ENCODE measurements at places on chromosomes 11 and 22.

DNA sequence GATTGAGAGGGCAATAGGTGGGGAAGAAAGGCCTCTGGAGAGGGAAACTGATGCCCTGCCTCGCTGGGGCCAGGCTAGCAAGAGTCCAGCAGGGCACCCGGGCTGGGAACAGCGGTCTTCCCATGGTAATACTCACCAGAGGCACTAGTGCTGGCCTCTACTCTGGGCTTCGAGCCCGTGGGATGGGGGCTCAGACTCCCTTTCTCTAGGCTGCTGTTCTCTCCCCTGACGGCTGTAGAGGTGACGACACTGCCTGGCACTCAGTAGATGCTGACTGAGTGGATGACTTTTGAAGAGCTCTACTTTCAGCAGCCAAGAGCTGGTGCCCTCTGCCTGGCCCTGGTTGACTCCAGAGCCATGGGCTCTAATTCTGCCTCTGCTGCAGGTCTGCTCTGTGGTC lies 818 bp upstream of the C1QTNF4 start:
- no peak for DNase-seq

- no peak for DNase-seq
These were observed 16.5 kb upstream of the APOBEC3A start for GRCh38 chr22:38940811-38941384.

DNA sequence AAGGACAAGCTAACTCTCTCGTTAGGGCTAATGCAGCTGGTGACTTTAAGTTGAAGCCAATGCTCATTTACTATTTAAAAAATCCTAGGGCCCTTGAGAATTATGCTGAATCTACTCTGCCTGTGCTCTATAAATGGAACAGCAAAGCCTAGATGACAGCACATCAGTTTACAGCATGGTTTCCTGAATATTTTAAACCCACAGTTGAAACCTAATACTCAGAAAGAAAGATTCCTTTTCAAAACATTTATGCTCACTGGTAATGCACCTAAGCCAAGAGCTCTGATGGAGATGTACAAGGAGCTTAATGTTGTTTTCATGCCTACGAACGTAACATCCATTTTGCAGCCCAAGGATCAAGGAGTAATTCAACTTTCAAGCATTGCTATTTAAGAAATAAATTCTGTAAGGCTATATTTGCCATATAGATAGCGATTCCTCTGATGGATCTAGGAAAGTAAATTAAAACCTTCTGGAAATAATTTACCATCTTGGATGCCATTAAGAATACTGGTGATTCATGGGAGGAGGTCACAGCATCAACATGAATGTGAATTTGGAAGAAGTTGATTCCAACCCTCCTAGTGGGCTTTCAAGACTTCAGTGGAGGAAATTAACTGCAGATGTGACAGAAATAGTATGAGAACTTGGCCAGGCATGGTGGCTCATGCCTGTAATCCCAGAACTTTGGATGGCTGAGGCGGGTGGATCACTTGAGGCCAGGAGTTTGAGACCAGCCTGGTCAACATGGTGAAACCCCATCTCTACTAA lies 14.5 kb downstream of the XNDC1N start:
- DNase-seq, result no peak

DNA sequence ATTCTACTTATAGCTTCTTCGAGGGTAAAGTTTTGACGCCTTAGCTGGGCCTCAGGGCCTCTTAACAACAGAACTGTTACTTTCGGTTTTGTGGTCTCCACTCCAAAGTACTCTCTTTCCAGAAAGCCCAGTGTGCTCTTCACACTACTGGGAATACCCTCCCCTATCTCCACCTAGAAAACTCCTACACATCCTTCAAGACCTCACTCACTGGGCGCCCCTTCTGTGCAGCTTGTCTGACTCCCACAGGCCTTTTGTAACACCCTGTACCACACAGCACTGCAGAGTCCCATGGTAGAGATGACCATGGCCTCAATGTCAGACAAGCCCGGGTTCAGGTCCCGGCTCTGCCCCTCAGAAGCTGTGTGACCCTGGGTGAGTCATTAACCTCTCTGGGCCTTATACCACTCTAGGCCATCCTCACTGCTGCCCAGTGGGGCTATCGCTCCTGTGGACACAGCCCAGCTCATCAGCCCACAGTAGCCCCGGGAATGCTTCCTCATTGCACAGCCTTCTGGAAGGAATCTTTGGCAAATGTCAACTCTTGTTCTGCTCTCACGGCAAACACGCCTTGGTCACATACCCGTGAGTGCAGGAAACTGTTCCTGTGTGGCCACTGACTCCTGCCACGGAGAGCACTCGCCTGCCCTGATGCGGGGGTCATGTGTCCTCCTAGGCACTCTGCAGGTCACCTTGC lies 51.4 kb downstream of the SHISAL1 start:
- DNase-seq, result no peak

GRCh38 chr11:10969387-10969786 lies 111.5 kb upstream of the ZBED5 start:
- DNase-seq, result no peak

- no peak for DNase-seq
These were observed 724.5 kb upstream of the RAG2 start for GRCh38 chr11:37322333-37323194.

DNA sequence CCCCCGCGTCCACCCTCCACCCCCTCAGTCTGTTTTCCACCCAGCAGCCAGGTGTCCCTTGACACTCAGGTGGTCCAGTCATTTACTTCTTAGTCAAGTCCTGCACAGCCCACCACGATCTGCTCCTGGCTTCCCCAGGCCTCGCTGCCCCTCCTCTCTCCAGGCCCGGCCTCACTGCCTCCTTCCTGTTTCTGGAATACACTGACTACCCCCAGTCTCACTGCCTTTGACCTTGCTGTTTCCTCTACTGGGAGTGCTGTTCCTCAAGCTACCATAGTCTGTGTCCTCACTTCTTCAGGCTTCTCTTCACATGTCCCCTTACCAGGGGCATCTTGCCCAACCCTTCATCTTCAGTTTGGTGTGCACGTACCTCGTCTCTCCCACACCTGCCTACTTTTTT lies 7.4 kb downstream of the MCM5 start:
- no peak for DNase-seq

DNA sequence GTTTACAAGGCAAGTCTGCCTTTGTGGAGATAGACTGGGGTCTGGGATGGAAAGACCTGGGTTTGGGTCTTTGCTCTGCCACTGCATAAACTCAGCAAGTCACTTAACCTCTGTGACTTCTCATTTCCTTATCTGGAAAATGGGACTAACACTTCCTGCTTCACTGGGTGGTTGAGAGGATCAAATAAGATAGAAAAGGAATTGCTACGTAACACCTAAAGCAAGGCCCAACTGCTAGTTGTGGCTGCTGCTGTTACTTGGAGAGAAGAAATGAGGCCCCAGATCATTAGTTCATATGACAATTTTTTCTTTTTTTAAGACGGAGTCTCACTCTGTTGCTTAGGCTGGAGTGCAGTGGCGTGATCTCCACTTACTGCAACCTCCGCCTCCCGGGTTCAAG lies 5.9 kb downstream of the PTPRJ start:
- no peak for DNase-seq

GRCh38 chr11:76705826-76706225 lies 35.3 kb upstream of the LRRC32 start:
- no peak for DNase-seq

- no peak for DNase-seq
These were observed 19.7 kb upstream of the FIBIN start for GRCh38 chr11:26974069-26974783.

GRCh38 chr11:5043380-5043779 lies 2.9 kb upstream of the OR52J3 start:
- DNase-seq, result no peak

GRCh38 chr11:64538501-64538951 lies 52.5 kb upstream of the SLC22A12 start:
- DNase-seq, result no peak

- no peak for DNase-seq
These were observed 40.0 kb downstream of the WNT11 start for GRCh38 chr11:76166314-76166713.

- no peak for DNase-seq
These were observed 10.1 kb upstream of the FANCF start for GRCh38 chr11:22635689-22636088.

DNA sequence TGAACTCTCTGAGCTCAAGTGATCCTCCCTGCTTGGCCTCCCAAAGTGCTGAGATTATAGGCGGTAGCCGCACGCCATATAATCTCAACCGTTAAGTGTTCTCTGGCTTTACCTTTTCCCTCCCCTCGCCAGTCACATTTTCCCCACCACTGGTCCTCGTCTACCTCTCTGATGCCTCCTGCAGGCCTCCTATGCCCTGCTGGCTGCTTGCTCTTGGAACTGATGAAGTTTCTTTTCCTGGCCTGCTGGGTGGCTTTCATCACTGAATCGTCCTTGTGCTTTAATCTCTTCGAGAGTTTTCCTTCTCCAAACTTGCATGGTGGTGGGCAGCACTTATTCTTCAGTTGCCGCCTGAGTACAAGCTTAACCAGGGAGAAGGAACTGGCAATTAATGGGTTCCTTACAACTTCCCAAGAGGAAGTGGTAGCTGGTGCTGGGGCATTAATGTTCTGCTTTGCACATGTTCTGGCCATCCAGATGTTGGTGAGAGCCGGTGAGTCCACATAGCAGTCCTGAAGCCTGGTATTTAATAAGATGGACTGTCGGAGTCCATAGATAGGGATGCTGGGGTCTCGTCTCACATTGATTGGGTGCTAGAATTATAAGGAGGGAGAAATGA lies 1.3 kb downstream of the C22orf31 start:
- no peak for DNase-seq
